ENCODE measurements at places on chromosomes 7 and 10.

DNA sequence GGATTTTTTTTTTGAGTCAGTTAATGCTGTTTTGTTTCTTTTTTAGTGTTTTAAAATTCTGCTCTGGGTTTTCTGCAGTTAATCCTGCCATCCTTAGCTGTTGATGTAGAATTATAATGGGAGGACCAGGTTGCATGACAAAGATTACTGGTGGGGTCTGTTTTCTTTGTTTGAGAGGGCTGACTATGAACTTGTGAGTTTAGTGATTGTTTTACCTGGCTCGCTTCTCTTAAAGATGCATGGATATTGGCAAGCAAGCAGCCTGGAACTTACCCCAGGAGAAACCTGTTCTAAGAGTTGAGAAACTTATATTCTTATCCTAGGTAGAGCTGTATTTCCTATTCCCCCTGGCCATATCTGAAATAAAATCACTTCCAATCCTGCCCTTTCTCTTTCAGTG is 727.8 kb downstream of the GRM8 start:
- DNase-seq, result no peak

DNA sequence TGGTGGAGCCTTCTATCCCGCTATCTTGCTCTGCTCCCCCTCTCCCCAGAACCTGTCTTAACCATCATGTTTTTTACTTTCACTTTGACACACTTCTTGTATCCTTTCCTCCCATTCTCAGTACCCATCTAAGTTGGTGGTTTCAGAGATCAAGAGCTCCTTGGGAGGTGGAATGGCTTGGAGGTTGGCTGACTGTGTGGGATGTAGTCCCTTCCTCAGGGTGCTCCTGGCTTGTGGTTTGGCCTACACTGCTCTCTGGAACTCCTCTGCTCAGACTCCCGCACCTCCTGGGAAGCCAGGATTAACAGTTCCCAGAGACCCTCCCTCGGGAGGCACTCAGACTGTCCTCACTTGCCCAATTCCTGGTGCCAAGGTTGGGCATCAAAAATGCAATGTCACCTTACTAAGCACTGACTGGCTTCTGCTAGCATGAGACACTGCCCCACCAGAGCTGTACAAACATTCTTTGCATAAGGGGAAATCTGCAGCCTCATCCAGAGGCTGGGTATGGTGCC is 93.1 kb upstream of the NAMPT start:
- no peak for DNase-seq

DNA sequence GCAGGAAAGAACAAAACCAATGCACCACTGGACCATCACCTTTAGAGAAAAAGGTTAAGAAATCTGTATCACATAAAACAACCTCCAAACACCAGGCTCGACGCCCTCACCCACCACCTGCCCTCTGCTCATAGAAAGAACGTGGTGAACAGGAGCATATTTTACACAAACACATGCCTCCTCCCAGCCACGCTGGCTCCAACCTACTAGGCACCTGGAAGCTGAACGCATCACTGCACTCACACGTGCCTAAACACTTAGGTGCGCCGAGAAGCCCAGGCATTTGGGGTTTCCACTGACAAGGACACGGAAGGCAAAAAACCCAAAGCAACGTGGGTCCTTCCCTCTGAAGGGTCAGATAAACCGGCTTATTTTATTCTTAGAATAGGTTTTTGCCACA is 56.0 kb downstream of the PTPRN2 start:
- DNase-seq, result peak; percentile 62

- peak; percentile 67 for DNase-seq
Observed at GRCh38 chr7:151249034-151249731, 689 bp upstream of the SMARCD3 start.

DNA sequence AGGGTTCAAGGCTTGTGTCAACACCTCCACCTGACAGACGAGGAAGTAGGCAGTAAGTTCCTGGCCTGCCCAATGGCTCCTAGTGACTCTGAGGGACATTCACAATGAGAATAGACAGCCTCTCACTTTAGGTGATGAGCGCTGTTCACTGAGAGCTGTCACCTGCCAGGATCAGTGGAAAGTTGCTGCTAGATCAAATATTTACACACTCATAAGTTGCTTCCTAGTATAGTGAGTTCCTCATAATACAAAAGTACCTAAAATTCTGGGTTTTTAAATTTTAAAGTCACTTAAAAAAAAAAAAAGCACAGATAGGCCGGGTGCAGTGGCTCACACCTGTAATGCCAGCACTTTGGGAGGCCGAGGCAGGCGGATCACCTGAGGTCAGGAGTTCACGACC is 320.8 kb downstream of the PRPF18 start:
- no peak for DNase-seq

GRCh38 chr7:123888192-123888591 is 36.8 kb upstream of the SPAM1 start:
- DNase-seq, result no peak

- DNase-seq, result no peak
Observed at GRCh38 chr10:33955676-33956075, 621.2 kb upstream of the NRP1 start.

GRCh38 chr7:30116771-30117170 is 18.0 kb upstream of the MTURN start:
- DNase-seq, result peak; percentile 22

- DNase-seq, result no peak
Observed at GRCh38 chr10:118698421-118698820, 56.3 kb downstream of the CACUL1 start.

DNA sequence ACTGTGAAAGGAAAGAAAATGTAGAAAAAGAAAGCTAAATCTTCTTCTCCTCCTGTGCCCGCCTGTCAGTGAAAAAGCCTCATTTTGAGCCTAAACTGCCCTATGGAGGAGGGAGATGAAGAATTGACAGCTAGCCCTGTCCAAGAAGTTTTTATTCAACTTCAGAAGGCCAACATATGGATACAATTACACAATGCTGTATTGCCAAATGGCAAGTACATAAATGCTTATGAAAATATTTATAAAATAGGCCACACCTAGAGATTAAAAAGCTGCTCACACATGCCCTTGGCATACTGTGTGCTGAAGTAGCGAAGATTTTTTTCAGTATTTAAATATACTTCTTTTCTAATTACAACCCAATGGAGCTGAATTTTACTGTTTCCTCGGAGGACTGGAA is 65.1 kb upstream of the NEBL start:
- no peak for DNase-seq

DNA sequence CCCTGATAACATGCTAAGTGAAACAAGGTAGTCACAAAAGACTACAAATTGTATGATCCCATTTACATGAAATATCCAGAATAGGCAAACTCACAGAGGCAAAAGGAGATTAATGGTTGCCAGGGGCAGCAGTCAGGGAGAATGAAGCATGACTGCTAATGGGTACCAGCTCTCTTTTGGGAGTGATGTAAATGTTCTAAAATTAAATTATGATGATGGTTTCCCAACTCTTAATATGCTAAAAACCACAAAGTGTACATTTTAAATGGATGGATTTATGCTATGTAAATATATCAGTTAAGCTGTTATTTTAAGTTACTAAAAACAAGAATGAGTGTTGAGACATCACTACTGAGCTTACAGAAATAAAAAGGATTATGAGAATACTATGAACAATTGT is 12.6 kb downstream of the CYP51A1 start:
- DNase-seq, result no peak

GRCh38 chr10:113350311-113351040 is 202.4 kb upstream of the HABP2 start:
- no peak for DNase-seq

DNA sequence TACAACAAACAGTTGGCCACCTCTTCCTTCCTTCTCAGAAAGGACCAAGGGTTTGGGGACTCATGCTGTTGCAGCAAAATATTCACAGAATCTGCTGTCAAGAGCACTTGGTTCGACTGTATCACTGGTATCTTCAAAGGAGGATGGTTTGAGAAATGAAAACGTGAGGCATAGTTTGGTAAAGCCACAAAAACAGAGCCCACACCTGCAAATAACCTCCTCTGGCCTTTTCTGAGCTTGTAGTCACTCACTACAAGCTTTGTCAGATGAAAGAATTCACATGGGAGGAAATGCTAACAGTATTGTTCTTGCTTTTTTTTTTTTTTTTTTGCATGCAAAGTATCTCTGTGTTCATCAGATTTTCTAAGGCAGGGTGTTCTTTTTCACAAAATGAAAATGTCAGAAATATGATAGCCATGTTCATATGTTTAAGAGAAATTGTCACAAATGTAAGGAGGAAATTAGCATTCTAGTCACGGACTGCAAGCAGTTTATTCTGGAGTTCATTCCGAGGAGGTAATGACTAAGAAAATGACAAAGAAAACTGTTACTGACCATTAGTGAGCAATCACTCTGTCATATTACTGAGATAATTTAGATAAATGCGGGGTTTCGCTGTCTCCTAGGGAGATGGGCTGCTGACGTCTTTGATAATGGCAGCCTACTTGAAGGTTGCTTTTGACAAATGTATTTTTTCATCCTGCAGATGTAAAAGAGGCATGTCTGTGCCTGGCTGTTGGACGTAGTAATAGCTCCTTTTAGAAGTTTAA is 117.8 kb upstream of the MYO3A start:
- no peak for DNase-seq

DNA sequence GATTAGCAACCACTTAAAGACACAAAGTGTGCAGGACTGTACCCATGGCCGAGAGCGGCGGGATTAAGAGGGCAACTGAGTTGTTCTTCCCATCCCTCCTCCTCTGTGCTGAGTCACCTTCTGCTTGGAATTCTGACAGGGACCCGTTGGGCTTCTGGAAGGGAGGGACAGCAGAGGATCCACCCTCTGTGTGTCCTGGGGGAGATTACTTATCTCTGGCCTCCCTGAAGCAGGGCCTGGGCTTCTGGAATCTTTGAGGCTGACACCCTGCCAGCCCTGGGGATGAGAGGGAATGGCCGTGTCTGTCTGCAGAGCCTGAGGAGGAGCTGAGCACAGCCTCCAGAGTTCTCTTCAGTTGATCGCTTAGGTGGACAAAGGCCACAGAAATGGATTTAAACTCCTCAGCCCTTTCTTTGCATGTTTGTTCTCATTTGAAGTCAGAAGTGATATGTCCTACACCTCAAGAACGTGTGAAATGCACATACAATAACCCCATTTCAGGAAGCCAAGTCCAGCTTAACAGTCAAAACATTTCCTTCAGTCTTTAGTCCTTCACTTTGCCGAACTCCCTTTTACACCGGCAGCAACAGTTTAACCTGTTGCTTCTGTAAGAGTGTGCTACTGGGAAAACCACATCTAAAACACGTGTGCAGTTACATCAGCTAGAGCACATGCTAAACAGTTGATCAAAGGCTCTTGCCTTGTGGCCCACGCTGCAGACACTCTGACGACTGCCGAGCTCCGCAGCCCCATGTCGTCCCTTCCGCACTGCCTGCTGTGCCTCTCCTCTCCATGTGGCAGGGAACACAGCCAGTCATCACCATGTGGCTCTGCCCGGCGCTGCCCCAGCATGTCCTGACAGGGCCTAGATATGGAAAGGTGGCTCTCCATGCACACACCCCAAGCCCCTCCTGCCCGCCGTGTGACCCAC is 55.7 kb downstream of the IKZF1 start:
- no peak for DNase-seq

GRCh38 chr7:136923111-136923667 is 54.7 kb downstream of the CHRM2 start:
- no peak for DNase-seq

- DNase-seq, result peak; percentile 8
Observed at GRCh38 chr7:155136619-155137243, 66.6 kb downstream of the HTR5A start.

GRCh38 chr10:25102147-25102822 is 72.5 kb upstream of the GPR158 start:
- DNase-seq, result no peak

- DNase-seq, result no peak
Observed at GRCh38 chr10:76942628-76943416, 694.8 kb downstream of the KCNMA1 start.

DNA sequence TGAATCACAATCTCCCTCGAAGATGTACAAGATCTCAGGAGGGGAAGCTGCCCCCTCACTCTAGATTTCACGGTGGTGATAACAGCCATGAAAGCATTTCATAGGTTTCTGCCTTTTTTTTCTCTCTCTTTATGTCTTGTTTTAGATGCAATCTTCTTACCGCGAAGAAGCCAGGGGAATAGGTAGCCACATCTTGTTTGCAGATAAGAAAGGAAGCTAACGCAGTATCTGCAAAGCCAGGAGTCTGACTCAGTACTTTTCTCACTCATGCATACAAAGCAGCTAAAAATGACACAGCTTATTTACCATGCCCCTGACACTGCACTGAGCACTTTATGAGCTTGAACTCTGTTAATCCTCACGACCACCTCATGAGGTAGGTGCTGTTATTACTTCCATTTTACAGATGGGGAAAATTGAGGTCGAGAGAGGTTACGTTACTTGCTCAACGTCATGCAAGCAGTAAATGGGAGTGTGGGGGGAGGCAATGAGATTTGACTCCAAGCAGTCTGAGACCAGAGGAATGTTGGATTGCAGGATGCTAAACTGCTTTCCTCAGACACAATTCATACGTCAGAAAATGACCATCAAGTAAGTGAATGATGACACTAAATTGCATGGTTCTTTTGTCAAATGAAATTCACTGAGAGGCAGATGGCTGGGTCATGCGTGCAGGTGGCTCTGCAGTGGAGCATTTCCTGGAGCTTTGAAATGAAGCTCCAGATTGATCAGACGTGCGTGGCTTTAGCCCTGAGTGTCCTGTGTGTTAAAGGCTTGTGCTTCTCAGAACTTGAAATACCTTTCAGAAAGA is 3.3 kb downstream of the MAP3K8 start:
- no peak for DNase-seq

GRCh38 chr7:108875139-108875538 is 305.5 kb downstream of the DNAJB9 start:
- peak; percentile 7 for DNase-seq

DNA sequence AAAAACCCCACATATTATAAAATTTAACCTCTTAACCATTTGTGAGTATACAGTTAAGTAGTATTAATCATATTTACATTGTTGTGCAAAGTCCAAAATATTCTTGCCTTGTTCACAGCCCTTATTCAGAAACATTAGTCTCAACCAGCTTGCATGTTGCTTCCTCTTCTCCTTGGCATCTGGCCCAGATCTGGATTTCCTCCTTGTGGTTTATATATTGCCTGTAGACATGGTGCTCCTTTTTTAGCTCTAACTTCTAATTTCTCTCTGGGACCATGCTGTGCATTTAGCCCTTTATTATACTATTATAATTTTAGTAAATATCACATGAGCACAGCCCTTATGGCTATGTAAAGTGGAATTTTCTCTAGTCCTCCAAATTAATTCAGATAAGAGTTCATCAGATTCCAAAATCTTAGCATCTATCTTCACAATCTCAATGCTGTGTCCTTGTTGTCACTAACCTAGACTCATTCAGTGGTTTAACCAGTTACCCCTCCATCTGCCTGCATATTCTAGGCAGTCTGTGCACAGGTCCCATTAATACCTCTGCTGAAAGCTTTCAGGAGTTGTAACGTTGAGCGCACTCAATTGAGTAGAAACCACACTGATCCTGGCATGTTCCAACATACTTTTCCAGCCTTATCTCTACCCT is 7.9 kb downstream of the CPED1 start:
- peak; percentile 82 for DNase-seq

DNA sequence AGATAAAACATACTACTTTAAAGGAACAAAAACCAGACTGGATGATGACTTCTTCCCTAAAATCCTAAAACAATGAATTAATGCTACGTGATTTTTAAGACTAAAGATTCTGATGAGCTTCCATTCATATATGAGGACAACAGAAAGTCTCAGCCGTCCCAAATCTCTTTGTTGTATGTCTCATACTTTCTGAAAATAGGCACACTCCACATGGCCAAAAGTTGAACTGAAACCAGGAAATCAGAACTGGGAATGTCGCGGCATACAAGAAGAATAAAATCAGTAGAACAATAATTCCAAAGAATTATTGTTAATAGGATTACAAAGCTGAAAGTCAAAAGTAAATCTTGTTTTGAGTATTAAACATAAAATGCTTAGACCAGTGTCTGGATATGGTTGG is 195.4 kb upstream of the GHITM start:
- DNase-seq, result no peak

Measured in G401 (cell line).